ENCODE measurements at places on chromosomes 2 and 18. TPM values are rescaled to one million over a fixed set of nuclear protein-coding genes. Genes with fewer than 3 reads are reported as not detected.

The SPP2 gene
- polyA plus RNA-seq = not detected

- peak; percentile 13 for DNase-seq
- no peaks in the 10 kb centered on the region for H3K27me3 ChIP-seq
- H3K36me3 ChIP-seq = no peaks in the 10 kb centered on the region
Measured at GRCh38 chr18:23828426-23828825, 139.2 kb downstream of the LAMA3 start.

DNA sequence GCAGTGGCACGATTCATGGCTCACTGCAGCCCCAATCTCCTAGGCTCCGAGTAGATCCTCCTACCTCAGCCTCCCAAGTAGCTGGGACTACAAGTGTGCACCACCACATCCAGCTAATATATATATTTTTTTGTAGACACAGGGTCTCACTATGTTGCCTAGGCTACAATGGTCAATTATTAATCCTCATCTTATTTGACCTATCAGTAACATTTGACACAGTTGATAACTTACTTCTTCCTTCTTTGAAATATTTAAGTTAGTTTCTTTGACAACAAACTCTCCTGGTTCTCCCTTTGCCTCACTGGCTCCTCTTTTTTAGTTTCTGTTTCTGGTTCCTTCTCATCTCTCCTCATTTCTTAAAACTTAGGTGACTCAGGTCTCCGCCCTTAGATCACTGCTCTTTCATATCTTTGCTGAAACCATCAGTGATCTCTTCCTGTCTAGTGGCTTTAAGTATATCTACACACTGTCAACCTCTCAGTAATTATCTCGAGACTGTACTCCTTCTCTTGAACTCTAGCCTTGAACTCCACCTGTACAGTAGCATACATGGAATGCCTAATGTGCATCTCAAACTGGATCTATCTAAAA, 11.5 kb downstream of the PGAP1 start:
- H3K4me1 ChIP-seq = peaks cover 16% of the 10 kb centered on the region
- DNase-seq = no peak
- H3K27ac ChIP-seq = peak overlapping the region; percentile 51
- H3K27me3 ChIP-seq = no peaks in the 10 kb centered on the region
- no peaks in the 10 kb centered on the region for H3K36me3 ChIP-seq

DNA sequence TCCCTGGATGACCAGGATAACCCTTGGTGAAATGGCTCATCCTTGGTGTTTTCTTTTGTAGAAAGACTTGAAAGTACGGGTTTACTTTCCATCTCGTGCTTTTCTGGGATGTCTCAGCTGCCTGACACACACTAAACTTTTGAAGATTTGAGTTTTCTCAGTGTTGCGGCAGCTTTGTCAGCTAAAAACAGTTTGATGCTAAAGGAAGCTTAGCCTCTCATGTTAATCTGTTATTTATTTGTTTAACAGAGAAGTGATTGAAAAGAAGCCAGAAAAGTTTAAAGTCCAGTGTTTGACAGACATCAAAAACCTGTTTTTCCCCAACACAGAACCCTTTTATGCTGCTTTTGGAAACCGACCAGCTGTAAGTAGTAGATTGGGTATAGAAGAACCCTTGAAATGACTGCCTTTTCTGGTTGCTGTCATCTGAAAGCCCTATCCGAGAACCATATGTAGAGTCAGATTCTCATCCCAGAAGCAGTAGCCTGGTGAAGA, 72.8 kb downstream of the LPIN1 start:
- no peak for DNase-seq
- no peaks in the 10 kb centered on the region for H3K4me1 ChIP-seq
- H3K27ac ChIP-seq = no peak overlapping the region
- peaks cover 76% of the 10 kb centered on the region for H3K36me3 ChIP-seq

DNA sequence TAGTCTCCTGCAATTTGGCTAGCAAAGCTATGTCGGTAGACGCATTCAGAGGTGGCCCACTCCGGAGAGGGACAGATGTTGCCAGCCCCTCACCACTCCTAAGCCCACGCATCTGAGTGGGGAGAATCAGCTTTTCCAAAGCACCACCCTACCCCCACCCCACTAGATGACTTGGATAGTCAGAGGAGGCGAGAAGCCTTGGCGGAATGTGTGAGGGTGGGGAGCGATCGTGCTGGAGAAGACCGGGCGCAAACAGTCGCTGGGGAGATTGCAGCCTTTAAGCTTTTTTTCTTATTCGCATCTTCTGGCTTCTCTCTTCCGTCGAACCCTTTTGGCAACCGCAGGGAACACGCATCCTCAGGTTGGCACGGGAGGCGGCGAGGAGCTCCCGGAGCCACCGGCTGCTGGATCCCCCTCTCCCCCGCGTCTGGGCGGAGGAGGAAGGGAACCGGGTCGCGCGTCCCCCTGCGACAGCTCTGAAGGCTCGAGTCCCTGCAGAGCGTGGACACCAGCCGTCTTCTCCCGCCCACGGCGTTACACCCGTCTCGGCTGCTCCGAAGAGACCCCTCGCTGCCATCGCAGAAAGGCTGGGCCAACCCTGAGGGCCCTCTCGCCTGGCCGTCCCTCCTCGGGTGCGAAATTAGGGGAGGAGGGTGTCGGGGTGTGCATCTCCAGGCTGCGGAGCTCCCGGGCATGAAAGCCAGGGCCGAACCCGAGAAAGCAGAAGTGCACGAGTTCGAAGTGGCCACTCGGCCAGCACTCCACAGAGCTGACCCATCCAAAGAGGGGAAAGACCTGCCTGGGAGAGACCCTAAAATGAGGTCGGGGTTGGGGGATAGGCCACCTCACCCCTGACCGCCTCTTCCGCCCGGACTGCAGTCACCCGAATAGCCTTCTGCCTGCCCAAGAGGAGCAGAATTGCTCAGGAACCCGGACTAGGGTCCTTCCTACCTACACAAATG, 12.2 kb downstream of the EVX2 start:
- no peak overlapping the region for H3K27ac ChIP-seq
- H3K36me3 ChIP-seq = no peaks in the 10 kb centered on the region
- DNase-seq = no peak
- peaks cover 44% of the 10 kb centered on the region for H3K27me3 ChIP-seq
- no peaks in the 10 kb centered on the region for H3K4me1 ChIP-seq
- no peak overlapping the region for H3K4me3 ChIP-seq

GRCh38 chr18:57353940-57354461, 1.6 kb downstream of the ST8SIA3 start:
- H3K27ac ChIP-seq = no peak overlapping the region
- peaks cover 5% of the 10 kb centered on the region for H3K27me3 ChIP-seq
- no peak overlapping the region for H3K4me3 ChIP-seq
- H3K4me1 ChIP-seq = no peaks in the 10 kb centered on the region

DNA sequence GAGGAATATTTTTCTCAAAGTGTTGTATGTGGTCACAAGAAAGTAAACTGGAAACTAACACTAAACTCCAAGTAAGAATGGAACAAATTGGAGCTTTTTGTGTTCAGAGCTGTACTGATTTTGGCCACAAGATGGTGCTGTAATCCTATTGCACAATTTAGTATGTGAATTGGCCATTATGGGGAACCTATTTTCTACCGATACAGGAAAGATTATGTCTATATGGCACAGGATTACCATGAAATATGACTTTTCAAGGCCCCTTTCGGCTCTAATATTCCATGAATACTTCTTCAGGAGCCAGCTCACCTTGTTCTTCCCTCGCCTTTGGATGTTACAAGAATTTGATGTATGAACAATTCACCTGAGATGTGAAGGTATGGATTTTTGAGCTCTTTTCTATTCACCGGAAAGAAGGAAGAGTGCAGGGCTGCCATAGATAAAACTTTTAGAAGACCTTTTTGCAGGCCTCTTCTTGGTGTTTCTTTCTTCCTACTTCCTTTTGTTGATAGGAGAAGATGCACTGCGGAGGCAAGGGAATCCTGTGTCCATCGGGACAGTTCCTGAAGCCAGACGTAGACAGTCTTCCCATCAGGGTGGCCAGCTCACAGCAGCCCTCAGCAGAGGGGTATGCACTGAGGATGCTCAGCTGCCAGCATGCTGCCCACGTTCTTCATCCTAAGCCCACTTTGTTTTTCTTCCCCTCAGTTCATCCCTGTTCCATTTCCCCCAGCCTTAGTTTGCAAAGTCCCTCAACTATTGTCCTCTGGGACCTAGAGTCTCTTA, 13.3 kb downstream of the MRPL44 start:
- H3K27me3 ChIP-seq = no peaks in the 10 kb centered on the region
- H3K4me3 ChIP-seq = no peak overlapping the region
- H3K27ac ChIP-seq = no peak overlapping the region
- H3K4me1 ChIP-seq = no peaks in the 10 kb centered on the region
- peaks cover under 1% of the 10 kb centered on the region for H3K36me3 ChIP-seq

DNA sequence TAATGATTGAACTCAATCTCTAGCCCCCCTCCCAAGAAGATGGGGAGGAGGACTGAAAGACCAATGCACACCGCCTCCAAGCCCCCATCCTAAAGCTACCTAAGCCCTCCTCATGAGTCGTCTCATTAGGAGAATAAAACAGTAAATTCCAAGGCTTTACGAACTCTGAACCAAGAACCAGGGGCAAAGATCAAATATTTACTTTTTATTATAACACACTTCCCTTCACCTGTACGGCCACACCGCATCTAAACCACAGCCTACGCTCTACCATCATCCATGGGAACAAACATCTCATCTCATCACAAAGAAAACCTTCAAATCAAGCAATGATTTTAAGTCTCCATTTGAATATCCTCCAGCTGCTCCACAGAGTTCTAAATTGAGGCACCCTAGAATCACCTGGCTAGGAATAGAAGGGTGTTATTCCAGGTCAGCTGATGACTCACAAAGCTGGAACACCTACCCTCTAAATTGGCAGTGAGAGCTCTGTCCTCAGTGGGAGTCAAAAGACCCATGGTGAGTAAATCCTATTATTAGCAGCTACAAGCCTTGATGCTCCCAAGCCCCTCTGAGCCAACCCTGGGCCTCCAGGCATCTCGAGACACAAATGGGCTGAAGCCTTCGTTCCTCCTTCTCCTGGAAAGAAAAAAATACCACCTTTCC, 45.6 kb upstream of the BZW1 start:
- H3K27me3 ChIP-seq = no peaks in the 10 kb centered on the region
- H3K36me3 ChIP-seq = no peaks in the 10 kb centered on the region
- no peak for DNase-seq

DNA sequence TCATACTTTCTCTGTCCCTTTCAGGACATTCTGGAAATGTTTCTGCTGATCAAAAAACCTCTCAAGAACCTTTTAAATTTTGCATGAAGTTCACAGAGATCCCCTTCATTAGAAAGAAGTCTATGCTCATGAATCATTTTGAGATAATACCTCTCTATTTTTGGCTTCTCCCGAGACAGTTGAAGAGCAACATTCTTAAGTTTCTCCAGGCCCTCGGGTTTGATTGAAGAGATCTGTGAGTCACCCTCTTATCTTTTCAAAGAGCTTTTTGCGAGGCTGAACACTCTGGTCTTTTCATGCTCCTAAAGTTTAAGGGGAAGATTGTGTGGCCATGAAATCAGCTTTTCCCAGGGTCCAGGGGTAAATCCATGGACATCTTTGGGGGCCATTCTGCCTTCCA, 354.2 kb downstream of the FBXO15 start:
- no peak overlapping the region for H3K4me3 ChIP-seq
- H3K36me3 ChIP-seq = no peaks in the 10 kb centered on the region
- no peak for DNase-seq
- H3K4me1 ChIP-seq = no peaks in the 10 kb centered on the region
- H3K27ac ChIP-seq = no peak overlapping the region
- no peaks in the 10 kb centered on the region for H3K27me3 ChIP-seq

DNA sequence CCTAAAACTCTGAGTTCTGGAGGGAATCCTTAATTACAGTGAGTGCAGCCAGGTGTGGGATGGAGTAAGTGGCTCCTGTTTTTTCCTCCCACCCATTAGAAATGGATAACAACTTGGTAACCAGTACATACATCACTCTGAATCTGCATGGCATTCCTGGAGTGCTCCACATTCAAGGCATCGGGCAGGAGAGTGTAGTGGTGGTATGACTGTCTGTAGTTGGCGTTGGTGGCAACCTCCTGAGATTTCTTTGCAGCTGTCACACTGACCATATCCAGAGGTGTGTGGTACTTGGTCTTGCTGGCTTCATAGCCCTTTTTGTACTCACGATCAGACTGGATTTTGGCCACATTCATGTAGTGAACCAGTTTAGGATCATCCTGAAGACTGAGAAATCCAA, 68.3 kb downstream of the NEB start:
- no peaks in the 10 kb centered on the region for H3K36me3 ChIP-seq
- H3K4me1 ChIP-seq = peaks cover 11% of the 10 kb centered on the region
- H3K27me3 ChIP-seq = no peaks in the 10 kb centered on the region
- no peak for DNase-seq
- H3K4me3 ChIP-seq = no peak overlapping the region

Measured in naive thymus-derived CD4-positive, alpha-beta T cell (primary cell).